ENCODE measurements at places on chromosomes 11 and 22. TPM values are rescaled to one million over a fixed set of nuclear protein-coding genes. Genes with fewer than 3 reads are reported as not detected.
A peak's percentile ranks its signal among the peaks of the same experiment; 100 is the strongest.

DNA sequence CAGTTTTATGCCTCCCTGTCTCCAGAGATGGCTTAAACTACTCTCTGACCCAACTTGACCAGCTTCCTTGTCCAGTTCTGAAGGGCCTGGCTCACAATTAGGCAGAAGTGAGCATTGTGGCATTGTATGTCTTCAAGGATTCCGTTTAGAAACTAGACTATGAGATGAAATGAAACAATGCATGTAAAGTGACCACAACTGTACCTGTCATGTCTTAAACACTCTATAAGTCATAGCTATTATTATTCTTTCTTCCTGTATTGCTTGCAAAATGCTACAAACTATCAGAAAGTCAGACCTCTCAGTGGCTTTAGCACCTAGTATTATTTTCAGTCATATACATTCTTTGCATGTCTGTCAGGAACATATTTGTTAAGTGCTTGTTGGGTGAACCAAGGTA, 127.9 kb upstream of the MTMR2 start:
- no peak for DNase-seq

The PNPLA3 gene
- 8.3 TPM for total RNA-seq

- DNase-seq, result no peak
Measured at GRCh38 chr11:4093519-4094347, 866 bp upstream of the RRM1 start.

- DNase-seq, result no peak
Measured at GRCh38 chr11:122116591-122116990, 576 bp upstream of the BLID start.

GRCh38 chr11:76598426-76598839, 72.1 kb downstream of the LRRC32 start:
- peak; percentile 94 for DNase-seq

GRCh38 chr11:68978931-68979594, 1.7 kb downstream of the MRGPRD start:
- DNase-seq, result peak; percentile 60

DNA sequence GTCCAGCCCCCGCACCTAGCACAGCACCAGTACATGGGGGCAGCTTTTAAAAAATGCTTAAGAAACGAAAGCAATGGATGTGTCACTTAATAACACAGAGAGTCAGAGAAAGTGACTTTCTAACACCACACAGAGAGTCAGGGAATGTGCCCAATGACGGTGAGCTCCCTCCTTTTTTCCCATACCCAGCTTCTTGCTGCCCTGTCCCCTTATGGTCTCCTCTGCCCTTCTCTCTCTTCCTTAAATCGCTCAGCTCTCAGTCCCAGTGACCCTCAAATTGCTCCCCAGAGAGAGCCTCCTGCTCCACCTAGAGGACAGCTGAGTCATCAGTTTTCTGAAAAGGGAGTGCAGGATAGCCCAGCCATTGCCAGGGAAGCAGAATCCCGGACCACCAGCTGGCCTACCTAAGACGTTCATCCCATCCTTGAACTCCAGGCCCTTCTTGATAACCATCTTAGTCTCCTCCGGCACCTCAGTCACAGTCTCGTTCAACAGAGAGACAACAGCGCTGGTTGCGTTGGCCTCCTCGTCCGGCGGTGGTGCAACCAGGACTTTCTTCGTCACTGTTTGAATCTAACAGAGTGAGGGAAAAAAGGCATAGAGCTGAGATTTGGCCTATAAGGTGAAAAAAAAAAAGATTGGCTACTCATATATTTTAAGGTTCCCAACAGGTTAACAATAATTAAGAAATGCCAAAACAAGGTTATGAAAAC, 113.5 kb downstream of the SLC1A2 start:
- DNase-seq, result no peak

GRCh38 chr11:96538104-96538503, 148.3 kb downstream of the JRKL start:
- no peak for DNase-seq

The MS4A7 gene
- 0.36 TPM for total RNA-seq

GRCh38 chr22:31119026-31119717, 3.6 kb upstream of the INPP5J start:
- peak; percentile 67 for DNase-seq
